ENCODE measurements at places on chromosomes 3 and 15.

- DNase-seq = no peak
These were observed 41.6 kb downstream of the ATP2B2 start for GRCh38 chr3:10463533-10464434.

DNA sequence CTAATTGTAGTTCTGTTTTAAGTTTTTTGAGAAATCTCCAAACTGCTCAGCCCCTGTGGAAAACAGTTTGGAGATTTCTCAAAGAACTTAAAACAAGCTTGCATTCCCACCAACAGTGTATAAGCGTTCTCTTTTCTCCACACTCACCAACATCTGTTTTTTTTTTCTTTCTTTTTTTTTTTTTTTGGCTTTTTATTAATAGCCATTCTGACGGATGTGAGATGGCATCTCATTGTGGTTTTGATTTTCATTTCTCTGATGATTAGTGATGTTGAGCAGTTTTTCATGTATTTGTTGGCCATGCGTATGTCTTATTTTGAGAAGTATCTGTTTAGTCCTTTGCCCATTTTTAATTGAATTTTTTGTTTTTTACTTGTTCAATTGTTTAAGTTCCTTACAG lies 73.1 kb upstream of the COL8A1 start:
- DNase-seq = no peak

GRCh38 chr3:54733106-54734006 lies 194.5 kb downstream of the LRTM1 start:
- DNase-seq = no peak

DNA sequence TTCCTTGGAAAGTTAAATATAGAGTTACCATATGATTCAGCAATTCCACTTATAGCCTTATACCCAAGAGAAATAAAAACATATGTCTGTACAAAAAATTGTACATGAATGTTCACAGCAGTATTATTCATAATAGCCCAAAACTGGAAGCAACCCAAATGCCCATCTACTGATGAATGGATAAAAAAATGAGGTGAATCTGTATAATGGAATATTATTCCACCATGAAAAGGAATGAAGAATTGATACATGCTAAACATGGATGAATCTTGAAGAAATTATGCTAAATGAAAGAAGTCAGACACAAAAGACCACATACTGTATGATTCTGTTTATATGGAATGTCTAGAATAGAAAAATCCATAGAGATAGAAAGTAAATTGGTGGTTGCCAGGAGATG lies 61.4 kb downstream of the TTC23 start:
- DNase-seq = no peak

- DNase-seq = no peak
These were observed 41.9 kb downstream of the NIPA2 start for GRCh38 chr15:22880068-22880980.

GRCh38 chr3:126527006-126527405 lies 3.1 kb downstream of the CHST13 start:
- DNase-seq = no peak

DNA sequence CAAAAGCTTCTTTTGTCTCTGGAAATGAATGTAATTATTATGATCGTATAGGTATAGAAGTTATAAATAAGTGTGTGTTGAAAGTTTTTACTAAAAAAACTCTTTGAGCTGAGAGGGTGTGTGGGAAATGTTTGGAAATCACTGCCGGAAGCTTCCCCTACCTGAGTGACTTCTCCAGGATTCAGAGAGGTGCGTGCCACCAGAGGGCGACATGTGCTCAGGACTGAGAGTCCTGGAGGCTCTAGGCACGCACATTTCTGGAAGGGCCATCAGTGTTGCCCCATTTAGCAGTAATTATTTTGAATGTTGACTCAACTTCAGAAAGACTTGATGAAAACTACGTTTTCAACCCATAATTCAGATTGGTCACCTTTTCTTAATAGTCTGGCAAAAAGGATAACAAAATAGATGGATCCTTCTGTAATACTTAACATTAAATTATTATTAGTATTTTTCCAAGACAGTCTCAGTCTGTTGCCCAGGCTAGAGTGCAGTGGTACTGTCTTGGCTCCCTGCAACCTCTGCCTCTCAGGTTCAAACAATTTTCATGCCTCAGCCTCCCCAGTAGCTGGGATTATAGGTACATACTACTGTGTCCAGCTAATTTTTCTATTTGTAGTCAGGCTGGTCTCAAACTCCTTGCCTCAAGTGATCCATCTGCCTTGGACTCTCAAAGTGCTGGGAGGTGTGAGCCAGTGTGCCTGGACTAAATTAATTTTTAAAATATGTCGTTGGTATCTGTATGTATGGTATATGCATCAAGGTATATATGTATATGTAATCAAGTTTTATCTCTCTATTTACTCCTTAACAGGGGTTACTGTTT lies 34.5 kb downstream of the GPR171 start:
- DNase-seq = peak; percentile 54

- no peak for DNase-seq
These were observed 89.0 kb downstream of the IQSEC1 start for GRCh38 chr3:12984023-12984823.

GRCh38 chr15:70038730-70039392 lies 58.9 kb downstream of the TLE3 start:
- DNase-seq = no peak

DNA sequence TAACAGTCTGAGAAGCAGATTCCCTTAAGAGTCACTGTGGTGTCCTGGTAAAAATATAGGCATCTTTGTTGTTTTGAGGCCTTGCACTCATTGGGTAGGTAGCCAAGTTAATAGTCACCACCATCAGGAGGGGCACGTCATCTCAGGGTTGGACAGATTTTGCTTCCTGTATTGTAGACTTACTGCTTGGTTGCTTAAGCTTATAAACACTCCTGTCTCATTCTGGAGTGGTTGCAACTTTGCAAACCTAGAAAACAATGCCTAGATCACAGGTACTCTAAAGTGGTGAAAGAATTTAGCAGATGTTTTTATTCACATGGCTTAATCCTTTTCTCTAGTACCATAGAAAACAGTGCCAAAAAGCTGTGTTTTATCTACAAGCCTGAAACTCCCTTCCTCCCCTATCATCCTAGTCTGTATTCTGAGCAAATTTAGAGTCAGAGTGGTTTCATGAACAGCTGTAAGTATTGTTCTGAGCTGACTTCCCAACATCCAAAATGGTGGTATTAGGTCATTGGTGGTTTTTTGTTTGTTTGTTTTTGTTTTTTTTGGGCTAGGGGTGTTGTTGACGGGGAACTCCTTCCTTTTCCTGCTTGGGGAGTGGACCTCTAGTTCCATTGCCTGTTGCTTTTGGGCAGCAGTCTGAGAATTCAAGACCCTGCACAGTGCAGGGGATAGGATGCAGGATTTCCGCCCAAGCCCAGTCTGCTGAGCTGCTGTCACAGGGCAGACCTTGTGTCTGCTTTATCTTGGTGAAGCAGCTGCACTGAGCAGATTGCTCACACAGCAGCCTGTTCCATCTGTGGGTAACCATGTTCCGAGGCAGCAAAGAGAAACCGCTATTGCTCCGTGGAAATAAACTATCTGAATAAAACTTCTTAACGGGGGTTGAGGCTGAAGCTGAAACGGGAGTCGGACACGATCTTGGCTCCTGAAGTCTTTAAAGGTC lies 202.0 kb downstream of the AKAP13 start:
- peak; percentile 36 for DNase-seq

All from renal cortex interstitium (tissue), 15 donors.